ENCODE measurements at places on chromosomes 2 and 18.

GRCh38 chr2:72974436-72974754 lies 57.1 kb downstream of the EMX1 start:
- no peak for DNase-seq

DNA sequence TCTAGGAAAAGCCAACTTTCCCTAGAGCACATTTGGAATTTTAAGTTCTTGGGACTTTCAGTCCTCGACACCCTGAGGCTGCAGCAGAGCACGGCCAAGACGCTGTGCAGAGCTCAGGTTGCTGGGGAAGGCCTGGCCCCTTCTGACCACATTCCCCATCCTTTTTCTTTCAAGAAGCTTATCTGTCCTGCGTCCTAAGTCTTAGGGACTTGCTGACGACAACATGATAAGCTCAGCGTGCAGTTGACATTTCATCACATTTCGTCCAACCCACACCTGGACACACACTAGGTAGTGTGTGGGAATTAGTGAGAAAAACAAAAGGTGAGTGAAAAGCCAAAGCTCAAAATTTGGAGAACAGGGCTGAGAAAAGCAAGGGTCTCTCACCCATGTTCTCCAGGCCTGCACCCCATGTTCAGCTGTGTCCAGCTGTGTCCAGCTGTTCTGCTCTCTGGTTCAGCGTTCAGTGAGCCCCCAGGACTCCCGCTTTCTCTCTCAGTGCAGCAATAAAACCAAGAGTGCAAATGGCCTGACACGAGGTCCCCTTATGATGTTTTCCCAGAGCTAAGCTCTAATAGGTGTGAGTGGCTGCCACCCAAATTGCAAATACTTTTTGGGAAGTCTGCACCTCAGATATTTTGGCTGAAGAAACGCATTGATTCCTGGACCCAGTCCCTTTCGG lies 101.9 kb downstream of the RGPD3 start:
- no peak for DNase-seq

DNA sequence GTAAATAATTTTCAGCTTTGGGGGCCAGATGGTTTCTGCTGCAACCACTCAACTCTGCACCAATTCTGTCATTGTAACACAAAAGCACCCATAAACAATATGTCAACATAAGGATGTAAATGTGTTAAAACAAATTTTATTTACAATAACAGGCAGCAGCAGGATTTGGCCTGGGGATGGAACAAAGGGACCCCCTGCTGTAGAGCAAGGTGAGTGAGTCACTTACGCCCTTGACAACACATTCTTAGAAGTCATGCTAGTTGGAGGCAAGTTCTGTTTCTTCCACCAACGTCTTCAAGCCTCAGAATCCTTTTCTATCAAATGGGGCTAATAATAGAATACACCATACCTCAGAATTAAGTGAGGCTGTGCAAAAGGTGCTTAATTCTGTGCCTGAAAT lies 610.2 kb upstream of the SYT4 start:
- DNase-seq: no peak

- no peak for DNase-seq
Observed at GRCh38 chr2:96898641-96899412, 28.9 kb upstream of the SEMA4C start.

GRCh38 chr2:56185582-56186046 lies 1.8 kb downstream of the CCDC85A start:
- DNase-seq: no peak

DNA sequence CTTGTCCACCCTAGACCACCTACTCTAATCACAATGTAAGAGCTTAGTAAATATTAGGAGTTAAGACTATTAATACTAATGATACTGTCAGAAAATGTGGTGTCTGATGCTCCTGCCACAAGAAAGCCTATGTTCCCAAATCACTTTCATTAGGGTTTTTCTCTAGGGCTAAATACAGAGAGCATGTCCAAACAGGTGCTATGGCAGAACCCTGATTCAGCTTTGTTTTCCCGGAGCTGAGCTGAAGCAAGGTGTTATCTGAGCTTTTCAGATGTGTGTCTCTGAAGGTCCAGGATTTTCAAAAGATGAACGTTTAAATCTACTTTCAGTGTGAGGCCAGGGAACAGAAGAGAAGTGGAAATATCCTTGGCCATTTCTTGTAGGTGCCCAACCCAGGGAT lies 40.6 kb downstream of the CPO start:
- DNase-seq: no peak

DNA sequence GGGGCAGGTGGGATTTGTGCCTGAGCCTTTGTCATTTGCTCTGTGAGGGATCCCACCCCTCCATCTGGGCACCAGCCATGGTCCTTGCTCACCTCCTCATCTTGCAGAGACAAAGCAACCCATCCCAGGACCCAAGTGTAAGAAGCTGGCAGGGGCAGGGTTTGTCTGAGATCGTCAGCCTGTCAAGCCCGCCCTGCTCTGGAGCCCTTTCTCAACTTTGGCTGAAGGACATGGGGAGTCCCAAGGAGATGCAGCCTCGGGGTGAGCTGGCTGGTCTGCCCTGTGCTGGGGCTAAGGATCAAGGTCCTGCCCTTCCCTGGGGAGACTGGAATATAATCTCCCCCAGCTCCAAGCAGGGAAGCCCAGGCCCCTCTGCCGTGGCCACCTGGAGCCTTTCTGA lies 86.0 kb downstream of the CAPN13 start:
- DNase-seq: no peak

- no peak for DNase-seq
Observed at GRCh38 chr2:27573452-27573851, 9.4 kb upstream of the ZNF512 start.

GRCh38 chr18:70377317-70377799 lies 88.5 kb downstream of the SOCS6 start:
- DNase-seq: no peak

DNA sequence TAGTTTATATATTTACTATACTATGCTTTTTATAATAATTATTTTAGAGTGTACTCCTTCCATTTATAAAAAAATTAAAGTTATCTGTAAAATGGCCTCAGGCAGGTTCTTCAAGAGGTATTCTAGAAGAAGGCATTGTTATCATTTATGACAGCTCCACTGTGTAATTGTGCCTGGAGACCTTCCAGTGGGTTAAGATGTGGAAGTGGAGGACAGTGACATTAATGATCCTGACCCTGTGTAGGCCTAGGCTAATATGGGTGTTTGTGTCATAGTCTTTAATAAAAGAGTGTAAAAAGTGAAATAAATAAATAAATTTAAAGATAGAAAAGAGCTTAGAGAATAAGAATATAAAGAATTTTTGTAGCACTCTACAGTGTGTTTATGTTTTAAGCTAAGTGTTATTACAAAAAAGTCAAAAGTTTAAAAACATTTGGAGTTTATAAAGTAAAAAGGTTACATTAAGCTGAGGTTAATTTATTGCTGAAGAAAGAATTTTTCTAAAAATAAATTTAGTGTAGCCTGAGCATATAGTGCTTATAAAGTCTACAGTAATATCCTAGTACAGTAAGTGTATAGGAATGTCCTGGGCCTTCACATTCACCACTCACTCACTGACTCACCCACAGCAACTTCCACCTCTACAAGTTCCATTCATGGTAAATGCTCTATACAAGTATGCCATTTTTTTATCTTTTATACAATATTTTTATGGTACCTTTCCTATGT lies 190.0 kb upstream of the SESTD1 start:
- DNase-seq: no peak

- no peak for DNase-seq
Observed at GRCh38 chr2:122652670-122653069, 897.2 kb downstream of the TSN start.

DNA sequence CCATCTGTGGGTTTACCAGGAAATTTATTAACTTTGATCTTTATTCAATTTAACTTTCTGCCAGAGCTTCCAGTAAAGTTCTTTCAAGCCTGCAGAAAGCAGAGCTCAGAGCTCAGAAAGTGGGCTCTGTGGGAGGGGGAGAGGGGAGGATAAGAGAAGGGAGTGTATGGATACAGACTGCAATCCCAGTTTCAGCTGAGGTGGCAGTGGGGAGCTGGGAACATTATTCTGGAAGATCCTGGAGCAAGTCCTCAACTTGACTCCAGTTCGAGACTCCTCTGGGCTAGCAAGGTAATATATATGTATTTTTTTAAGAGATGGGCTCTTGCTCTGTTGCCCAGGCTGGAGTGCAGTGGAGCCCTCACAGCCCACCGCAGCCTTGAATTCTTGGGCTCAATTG lies 108.9 kb upstream of the NABP1 start:
- no peak for DNase-seq

DNA sequence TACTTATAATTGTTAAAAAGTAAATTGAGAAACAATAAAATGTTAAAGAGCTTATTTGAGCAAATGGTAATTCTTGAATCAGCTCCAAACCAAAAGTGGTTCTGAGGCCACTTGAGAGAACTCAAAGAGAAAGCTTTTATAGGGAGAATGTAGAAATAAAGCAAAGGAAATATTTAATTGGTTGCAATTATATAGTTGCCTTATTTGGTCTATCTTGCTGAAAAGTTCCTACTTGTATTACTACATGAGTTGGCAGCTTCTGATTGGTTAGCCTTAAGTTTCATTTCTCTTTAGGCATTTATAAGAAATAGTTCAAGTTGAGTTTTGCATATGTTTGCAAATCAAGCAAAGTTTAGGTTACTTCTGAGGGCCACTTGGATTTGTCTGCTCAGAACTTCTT lies 38.1 kb downstream of the SCN2A start:
- no peak for DNase-seq

All from stimulated activated CD4-positive, alpha-beta T cell treated with anti-CD3 and anti-CD28 coated beads, Interleukin-12 subunit alpha, Interleukin-12 subunit beta, amount 100 ng/mL, for 4 hours (primary cell).